Activated CD8-positive, alpha-beta memory T cell treated with anti-CD3 and anti-CD28 coated beads for 1 hour (primary cell): ENCODE measurements at places on chromosomes 4 and X.

DNA sequence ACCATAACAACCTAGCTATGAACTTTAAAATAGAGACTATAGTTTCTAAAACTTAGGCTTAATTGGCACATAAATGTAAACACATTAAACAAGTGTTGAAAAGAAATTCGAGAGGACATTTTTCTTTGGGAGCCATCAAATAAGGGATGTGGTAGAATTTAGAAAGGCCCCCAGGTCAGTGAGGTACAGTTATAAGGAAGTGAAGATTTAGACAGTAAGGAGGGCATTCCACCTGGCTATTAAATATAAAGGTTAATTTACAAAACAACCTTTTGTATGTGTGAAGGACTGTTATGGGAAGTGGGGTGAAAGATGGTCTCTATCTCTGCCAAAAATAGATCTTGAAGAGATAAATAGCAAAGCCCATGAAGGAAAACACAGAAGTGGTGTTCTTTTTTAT, 83.9 kb downstream of the AFF1 start:
- no peak for DNase-seq

GRCh38 chr4:150540959-150541360, 41.0 kb upstream of the MAB21L2 start:
- no peak for DNase-seq

DNA sequence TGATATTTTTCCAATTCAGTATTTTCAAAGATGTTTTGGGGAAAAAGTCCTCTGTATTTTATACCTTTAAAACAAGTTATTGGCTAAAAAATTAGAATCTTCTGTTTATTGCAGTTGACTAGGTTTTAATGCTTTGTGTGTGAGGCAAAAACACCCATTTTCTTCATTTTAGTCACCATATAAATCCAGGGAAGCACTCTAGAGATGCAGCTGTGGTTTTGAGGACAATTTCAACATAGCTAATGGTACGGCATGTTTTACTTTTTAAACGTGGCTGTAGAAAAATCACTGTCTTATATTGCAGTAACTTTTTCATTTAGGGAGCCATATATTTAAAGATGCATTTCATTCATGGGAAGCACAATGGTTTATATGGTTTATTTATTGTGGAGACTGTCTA, 129.1 kb upstream of the PITX2 start:
- DNase-seq, result no peak

GRCh38 chr4:182555997-182556418, 312.8 kb downstream of the TENM3 start:
- DNase-seq, result no peak

GRCh38 chr4:139144911-139145551, 32.0 kb downstream of the ELF2 start:
- no peak for DNase-seq

GRCh38 chrX:144637731-144638130, 609.6 kb upstream of the SPANXN1 start:
- DNase-seq, result no peak

GRCh38 chrX:14616301-14616700, 87.0 kb downstream of the GLRA2 start:
- no peak for DNase-seq

DNA sequence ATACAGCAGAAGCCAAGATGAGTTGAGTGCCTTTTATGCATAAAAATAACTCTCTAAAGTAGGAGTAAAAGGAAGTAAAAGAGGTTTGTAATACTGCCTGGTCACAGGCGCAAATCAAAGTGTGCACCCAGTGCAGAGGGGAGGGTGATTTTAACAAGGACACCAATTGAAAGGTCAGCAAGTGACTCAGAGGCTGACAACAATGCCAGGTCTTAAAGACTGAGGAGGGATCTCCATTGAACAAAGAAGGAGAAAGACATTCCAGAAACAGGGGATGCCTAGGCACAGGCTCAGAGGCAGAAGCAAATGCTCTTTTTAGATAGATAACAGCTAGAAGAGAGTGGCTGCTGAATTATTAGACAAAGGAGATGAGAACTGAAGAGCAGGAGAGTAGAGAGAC, 297.4 kb upstream of the VCX start:
- DNase-seq, result no peak

GRCh38 chrX:48636776-48637175, 39.5 kb downstream of the WDR13 start:
- no peak for DNase-seq

DNA sequence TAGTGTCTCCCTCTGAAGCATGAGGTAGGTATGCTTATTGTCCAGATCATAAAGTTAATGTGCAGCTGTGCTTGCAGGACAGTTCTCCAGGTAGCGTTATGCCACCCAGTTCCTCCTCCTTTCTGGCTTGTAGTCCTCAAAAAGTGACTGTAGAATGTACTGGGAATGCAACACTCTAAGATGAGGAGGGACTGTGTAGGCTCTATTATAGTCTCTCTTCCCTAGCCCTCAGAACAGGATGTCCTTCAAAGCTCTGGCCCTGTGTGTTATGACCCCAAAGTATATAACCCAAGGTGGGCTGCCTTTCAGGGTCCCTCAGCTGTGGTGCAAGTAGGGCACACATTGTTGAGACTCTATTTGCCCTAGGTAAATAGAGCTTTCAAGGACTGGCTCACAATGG, 20.8 kb upstream of the MANBA start:
- no peak for DNase-seq

GRCh38 chr4:94814237-94814636, 56.5 kb downstream of the BMPR1B start:
- no peak for DNase-seq

DNA sequence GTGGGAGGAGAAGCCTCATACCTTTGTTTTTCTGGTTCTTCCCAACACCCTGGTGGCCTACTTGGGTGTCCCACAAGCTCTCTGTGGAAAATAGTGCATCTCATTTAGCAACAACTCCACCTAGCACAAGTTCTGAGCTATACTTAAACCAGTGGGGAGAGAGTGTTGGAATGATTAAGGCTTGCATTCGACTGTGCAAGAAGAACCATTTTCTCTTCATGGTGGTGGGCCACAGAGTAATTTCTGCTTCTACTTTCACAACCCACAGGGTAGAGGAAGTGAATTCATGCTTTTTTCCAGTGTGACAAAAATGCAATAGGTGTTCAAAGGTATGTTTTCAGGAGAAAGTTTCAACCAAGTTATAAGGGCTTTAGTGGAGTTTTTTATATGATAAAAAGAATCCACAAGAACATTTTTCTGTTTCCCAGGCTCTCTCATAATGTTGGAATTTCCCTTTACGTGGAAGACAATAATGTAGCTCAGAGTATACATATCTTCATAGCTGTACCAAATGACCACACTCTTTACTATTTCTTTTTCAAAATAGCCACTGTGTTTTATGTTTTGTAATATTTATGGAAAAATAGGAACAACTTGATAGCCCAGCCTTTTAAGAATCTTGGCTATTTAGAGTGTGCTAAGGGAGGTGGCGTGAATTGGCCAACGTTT, 80.3 kb upstream of the HHIP start:
- DNase-seq, result no peak
